ENCODE measurements at places on chromosomes 1 and 21.

DNA sequence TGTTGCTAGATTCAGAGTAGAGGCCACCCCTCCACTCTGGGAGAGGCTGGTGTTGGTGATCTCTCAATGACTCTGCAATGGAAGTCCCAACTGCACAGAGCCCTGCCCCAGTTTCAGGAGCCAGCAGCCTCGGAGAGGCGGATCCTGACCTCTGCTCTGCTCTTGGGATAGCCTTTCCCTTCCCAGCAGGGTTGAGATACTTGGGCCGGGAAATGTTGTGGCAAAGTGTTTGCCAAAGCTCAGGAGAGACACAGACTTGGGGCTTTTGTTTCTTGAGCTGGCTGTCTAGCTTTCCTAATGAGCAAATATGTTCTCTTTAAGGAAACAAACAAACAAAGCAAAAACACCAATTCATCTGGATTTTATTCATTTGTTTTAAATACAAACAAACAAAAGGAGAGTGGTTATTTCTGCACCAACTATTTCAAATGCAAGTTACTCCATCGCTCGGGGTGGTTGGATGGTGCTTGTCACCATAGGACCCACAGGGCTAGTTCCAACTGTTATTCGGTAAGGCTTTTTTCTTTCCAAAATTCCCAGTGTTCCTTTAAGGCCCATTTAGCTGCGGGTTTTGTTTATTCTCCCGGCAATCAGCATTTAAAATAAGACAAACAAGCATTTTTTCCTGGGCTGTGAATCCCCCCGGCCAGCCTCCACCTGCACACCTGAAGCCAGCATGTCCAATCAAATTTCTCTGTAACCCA lies 193.9 kb upstream of the LMO4 start:
- DNase-seq: no peak

DNA sequence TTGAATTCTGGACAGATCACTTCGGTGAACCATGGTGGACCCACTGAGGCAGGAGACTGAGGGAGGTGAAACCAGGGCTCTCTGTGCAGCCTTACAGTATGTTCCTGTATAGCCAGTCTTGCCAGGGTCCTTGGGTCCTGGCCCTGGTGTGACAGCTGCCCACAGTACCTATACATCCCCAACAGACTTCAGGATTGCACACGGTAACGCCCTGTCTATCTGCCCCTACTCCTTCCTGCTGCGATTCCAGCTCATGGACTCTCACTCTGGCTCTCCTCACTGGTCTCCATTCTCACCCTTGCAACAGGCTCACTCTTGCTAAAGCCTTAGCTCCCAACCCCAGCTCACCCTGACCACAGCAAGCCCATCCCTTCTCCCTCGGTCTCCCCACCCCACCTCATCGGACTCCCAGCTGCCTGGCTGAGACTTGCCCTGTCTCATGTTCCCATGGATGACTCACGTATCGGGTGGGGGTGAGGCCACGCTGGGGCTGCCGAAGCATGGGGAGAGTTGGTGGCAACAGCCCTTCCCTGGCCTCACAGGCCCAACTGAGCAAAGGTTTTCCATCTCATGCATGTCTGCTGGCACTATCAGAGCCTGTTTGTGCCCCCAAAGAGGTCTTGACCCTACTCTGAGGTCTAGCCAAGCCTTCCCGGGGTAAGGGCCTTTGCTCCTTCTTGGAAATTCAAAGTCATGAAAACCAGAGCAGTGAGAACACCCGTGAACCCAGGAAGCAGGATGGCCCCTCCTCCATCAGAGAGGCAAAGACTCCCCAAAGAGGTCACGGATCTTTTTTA lies 7.1 kb downstream of the PHLDA3 start:
- no peak for DNase-seq

DNA sequence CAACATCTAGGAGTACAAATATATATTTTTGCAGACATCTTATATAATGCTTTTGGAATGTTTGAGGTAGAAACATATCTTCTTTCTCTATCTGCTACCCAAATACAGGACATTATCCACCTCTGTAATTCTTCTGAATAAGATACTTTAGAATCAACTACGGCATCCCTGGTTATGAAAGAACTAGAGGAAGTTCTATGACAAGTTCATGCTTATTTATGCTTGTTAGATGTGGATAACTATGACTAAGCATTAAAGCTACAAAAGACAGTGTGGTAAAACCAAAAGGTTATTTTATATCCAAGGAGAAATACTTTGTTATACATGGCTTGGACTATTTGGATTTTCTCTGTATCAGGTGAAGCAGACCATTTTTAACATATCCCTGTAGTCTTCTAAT lies 894.0 kb downstream of the KCNT2 start:
- DNase-seq: no peak

DNA sequence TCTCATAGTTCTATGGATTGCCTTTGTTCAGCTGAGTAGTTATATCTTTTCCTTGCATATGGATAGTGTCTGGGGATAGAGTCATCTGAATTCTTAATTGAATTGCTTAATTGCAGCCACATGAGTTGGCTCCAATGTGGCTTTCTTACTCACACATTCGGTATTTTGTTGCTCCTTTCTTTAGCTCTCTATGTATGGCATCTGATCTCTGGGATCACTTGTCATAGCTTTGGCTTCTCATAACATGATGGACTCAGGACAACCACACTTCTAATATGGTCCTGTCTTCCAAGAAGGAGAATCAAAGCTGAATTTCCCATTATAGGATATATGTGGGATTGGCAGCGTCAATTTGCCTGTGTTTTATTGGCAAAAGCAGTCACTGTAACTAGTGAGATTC lies 716.2 kb downstream of the NCAM2 start:
- DNase-seq: no peak

DNA sequence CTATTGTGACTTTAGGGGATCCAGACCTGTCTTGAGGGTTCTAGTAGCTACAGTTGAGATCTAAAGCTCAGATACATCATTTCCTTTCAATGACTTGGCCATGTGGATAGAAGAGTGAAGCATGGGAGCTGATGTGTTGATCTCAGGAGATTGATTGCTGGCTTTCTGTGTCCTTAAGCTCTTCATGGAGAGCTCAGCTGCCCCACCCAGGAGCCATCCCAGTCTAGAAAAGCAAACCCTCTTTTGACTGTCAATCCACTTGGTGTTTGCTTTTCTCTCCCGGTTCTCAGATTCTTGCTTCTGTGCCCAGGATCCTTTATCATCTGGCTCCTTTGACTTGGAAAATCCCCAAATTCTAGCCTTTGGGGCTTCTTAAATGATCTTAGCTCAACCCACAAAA lies 87.2 kb downstream of the ATP1A1 start:
- DNase-seq: no peak

GRCh38 chr1:119373465-119373864 lies 4.9 kb downstream of the HAO2 start:
- no peak for DNase-seq

DNA sequence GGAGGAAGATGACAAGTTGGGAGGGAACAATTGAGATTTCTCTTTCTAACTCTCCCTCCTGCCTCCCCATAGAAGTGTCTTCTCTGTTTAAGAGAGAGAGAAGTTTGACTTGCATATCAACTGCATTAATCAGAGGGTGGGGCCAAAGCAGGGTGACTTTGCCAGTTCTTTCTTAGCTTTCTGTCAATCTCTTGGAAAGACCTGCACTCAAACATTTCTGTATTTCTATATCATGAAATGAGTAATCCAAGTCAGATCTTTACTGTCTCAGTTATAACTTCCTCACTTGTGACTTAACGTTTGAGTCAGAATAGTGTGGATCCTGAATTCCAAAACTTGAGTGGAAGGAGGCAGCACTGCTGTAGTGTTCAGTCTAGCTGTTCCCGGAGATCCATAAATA lies 180.8 kb upstream of the KCNK2 start:
- no peak for DNase-seq

GRCh38 chr1:158354255-158354654 lies 561 bp downstream of the CD1E start:
- no peak for DNase-seq

DNA sequence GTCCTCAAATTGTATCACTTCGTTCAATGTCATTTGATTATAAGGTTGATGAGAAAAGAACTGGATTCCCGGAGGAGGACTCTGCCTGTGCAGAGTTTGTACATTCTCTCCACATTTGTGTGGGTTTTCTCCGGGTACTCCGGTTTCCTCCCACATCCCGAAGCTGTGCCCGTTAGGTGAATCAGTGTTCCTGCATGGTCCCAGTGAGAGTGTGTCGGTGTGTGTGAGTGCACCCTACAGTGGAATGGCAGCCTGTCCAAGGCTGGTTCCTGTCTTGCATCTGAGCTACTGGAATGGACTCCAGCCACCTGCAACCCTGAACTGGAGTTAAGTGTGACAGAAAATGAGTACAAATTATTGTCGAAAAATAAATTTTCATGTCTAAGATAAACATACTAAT lies 92.2 kb upstream of the KCTD3 start:
- DNase-seq: no peak

DNA sequence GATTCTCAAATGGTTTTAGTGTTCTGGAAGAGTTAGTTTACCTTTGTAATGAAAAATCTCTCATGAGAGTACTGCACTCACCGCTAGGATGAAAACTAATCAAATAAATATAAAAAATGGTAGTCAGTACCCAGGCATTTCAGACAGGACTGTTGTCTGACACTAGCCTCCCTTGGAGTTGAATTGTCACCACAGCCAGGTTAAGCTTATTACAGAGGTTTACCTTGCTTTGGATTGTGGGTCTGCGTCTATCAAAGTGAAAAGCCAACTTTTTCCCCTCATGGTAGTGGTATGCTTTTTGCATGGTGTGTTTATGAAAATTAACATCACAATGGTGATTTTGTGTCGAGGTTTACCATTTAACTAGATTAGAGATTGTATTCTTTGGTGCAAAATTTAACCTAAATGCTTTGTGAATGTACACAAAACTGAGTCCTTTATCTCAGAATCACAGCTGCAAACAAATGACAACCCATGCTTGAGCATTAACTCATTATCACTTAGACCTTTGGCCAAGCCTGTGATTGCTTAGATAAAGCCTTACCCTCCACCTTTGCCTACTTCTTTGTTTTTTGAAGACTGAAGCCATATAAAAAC lies 20.1 kb downstream of the RAP1A start:
- no peak for DNase-seq

- no peak for DNase-seq
These were observed 841.5 kb downstream of the LRRIQ3 start for GRCh38 chr1:73356485-73356884.

- DNase-seq: no peak
These were observed 288.0 kb upstream of the KAZN start for GRCh38 chr1:14310476-14310875.

GRCh38 chr1:31927661-31927980 lies 10.5 kb downstream of the PTP4A2 start:
- no peak for DNase-seq

DNA sequence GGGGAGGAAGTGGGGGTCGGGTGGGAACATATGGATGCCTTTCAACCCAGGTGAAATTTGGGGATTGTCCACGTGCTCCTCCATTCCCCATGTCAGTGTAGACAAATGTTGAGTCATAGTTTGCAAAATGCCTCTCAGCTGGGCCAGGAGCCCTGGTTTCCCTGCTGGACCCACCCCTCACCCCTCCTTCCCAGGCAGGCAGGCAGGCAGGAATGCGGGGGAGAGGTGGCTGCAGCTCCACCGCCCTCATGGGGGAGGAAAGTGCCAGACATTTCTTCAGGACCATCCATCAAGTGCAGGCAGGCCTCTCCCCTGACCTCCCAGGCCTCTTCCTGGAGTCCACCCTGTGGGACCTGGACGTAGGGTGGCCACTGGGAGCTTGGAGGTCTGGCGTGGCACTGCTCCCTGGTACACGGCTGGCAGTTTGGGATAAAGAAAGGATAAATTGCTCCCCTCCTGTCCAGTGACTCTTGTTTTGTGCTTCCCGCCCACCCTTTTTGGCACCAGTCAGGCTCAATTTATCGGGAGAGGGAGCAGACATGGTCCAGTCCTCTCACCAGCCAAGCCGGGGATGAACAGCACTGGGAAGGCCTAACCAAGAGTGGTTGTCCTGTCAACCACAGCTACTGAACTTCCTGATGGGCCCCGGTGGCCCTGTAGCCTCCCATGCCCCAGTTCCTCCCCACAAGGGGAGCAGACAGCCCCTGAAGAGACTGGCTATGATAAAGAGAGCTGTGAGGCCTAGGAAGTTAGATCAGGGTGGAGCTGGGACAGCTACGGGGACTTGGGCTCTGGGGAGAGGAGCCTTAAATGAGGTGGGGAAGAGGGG lies 18.9 kb downstream of the NPR1 start:
- DNase-seq: no peak

- DNase-seq: no peak
These were observed 15.7 kb downstream of the PATJ start for GRCh38 chr1:61757950-61758349.
